ENCODE measurements at places on chromosomes 5 and 9.
A peak's percentile ranks its signal among the peaks of the same experiment; 100 is the strongest.

- no peak for DNase-seq
These were observed 48.3 kb downstream of the MRPS27 start for GRCh38 chr5:72271702-72272101.

- DNase-seq: no peak
These were observed 62.2 kb downstream of the CFAP77 start for GRCh38 chr9:132472199-132472598.

- peak; percentile 77 for DNase-seq
These were observed 7.3 kb upstream of the BARHL1 start for GRCh38 chr9:132575005-132575609.

DNA sequence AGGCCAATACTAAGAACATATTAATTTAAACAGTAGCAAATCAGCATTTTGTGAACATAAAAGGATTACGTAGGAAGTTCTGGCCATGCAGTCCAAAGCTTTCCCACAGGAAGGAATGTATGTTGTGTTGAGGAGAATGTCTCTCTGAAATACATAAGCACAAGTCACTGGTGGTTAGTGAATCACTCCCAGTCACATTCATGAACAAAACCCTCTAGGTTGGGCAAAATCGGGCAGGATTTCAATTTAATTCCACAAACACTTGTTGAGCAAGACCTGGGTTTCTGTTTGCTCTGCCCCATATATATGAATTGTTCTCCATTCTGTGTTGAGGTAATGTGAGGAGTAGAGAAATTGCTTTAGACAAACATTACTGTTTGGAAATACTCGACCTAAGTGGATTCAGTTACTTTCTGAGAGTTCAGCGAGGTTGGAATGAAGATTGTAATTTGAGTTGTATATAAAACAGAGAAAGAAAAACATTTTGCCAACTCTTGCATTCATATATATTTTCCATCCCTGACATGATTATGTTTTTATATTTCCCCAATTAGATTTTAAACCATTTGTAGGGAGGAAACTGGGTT, 127.6 kb upstream of the RPS23 start:
- DNase-seq: no peak
